ENCODE measurements at places on chromosomes 6 and 20.

GRCh38 chr6:158516098-158516497, 43.8 kb upstream of the TMEM181 start:
- H3K27ac ChIP-seq: no peak overlapping the region
- peaks cover 12% of the 10 kb centered on the region for H3K4me1 ChIP-seq
- no peak overlapping the region for H3K4me3 ChIP-seq
- DNase-seq: no peak
- H3K36me3 ChIP-seq: no peaks in the 10 kb centered on the region

- H3K4me3 ChIP-seq: no peak overlapping the region
- no peaks in the 10 kb centered on the region for H3K4me1 ChIP-seq
- H3K27ac ChIP-seq: no peak overlapping the region
- H3K27me3 ChIP-seq: no peaks in the 10 kb centered on the region
Measured at GRCh38 chr20:51938559-51939258, 136.4 kb upstream of the SALL4 start.

- no peak overlapping the region for H3K27ac ChIP-seq
- H3K4me3 ChIP-seq: no peak overlapping the region
- H3K27me3 ChIP-seq: no peaks in the 10 kb centered on the region
- no peaks in the 10 kb centered on the region for H3K4me1 ChIP-seq
- DNase-seq: no peak
Measured at GRCh38 chr20:7383216-7383615, 557.0 kb downstream of the HAO1 start.

DNA sequence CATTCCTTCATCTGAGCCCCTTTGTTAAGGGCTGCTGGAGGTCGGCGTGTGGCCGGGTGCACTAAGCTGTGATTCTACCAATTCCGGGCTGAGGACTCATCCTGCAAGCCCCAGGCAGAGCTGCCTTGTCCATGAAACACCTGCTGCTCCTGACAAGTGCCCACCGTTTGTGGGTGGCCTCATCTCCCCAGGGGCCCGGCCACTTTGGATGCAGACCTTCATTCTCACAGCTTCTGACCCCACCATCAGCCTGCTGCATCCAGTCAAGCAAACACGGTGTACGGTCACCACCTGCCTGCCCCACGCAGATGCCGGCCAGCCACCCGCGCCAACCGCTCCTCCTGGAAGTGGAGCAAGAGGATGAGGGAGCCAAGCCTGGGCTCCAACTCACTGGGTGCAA, 382.7 kb downstream of the THBS2 start:
- no peak overlapping the region for H3K27ac ChIP-seq
- no peaks in the 10 kb centered on the region for H3K36me3 ChIP-seq
- no peak overlapping the region for H3K4me3 ChIP-seq
- H3K27me3 ChIP-seq: no peaks in the 10 kb centered on the region
- H3K4me1 ChIP-seq: no peaks in the 10 kb centered on the region

GRCh38 chr20:18754030-18754652, 59.4 kb upstream of the SCP2D1 start:
- H3K4me3 ChIP-seq: no peak overlapping the region
- peaks cover 6% of the 10 kb centered on the region for H3K36me3 ChIP-seq

DNA sequence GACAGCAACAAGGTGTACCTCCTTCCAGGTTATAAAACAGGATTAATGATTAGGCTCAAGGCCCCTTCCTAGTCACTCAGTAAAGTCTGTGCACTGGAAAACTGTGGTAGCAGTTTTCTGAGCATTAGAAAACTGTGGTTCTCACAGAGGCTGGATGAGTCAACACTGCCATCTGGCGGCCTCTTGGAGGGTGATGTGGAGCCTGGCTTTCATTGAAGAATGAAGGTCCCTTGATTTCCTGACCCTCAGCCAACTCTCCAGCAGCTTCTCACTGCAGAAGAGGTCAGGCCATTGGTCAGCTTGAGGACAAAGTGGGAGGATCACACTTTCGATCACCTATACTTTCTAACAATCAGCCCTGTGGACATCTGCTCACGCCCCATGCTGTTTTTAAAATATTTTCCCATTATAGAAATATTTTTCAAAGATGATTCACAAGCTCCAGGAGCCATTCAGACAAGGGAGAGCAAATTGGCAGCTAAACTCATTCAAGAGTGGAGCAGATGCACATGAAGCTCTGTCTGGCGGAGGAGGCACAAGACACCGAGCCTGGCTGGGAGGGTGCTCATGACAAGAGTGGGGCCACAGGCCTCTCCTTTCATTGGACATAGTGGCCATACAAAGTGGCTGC, 23.2 kb downstream of the PSMB1 start:
- no peaks in the 10 kb centered on the region for H3K4me1 ChIP-seq
- H3K27me3 ChIP-seq: no peaks in the 10 kb centered on the region
- peak; percentile 34 for DNase-seq
- H3K36me3 ChIP-seq: peaks cover 19% of the 10 kb centered on the region
- no peak overlapping the region for H3K4me3 ChIP-seq

GRCh38 chr6:166957805-166958076, 1.4 kb upstream of the RNASET2 start:
- no peaks in the 10 kb centered on the region for H3K36me3 ChIP-seq
- H3K4me1 ChIP-seq: peaks cover 59% of the 10 kb centered on the region
- peak overlapping the region; percentile 82 for H3K27ac ChIP-seq
- H3K4me3 ChIP-seq: peak overlapping the region; percentile 96
- DNase-seq: no peak

- no peak for DNase-seq
- no peaks in the 10 kb centered on the region for H3K4me1 ChIP-seq
- H3K27me3 ChIP-seq: no peaks in the 10 kb centered on the region
- no peak overlapping the region for H3K27ac ChIP-seq
Measured at GRCh38 chr6:96649926-96650325, 87.0 kb downstream of the FHL5 start.

GRCh38 chr6:33216117-33216649, 7.9 kb downstream of the RING1 start:
- peaks cover 13% of the 10 kb centered on the region for H3K4me1 ChIP-seq
- H3K36me3 ChIP-seq: no peaks in the 10 kb centered on the region
- peaks cover 14% of the 10 kb centered on the region for H3K27me3 ChIP-seq
- no peak for DNase-seq
- H3K4me3 ChIP-seq: no peak overlapping the region

DNA sequence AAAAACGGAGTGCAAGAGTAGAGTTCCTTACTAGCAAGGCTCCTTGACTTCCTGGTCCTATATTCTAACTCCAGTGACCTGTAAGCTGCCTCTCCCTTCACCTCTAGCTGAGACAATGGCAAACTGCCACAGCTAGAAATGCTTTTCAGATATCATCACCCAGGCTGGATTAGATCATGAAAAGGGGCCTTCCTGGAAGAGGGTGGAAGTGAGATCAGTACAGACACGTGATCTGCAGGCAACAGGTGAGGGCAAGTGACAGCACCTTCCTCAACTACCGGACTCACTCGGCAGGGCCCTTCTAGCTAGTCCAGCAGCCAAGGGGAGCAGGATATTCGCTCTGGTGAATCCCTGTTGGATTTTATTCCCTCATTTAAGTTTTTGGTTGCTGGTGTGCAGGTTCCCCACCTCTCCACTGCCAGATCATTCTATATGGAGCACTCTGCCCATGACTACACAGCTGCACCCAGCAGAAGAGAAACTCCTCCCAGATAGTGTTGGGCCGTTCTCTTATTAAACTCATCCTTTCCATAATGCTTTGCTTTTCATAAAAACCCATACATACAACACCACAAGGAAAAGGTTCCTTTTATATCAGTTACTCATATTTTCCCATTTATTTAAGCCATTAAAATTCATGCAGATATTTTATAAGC, 26.4 kb upstream of the FAM83C start:
- H3K27me3 ChIP-seq: no peaks in the 10 kb centered on the region
- H3K4me3 ChIP-seq: no peak overlapping the region
- no peak for DNase-seq
- H3K27ac ChIP-seq: no peak overlapping the region
- H3K4me1 ChIP-seq: no peaks in the 10 kb centered on the region
- no peaks in the 10 kb centered on the region for H3K36me3 ChIP-seq

DNA sequence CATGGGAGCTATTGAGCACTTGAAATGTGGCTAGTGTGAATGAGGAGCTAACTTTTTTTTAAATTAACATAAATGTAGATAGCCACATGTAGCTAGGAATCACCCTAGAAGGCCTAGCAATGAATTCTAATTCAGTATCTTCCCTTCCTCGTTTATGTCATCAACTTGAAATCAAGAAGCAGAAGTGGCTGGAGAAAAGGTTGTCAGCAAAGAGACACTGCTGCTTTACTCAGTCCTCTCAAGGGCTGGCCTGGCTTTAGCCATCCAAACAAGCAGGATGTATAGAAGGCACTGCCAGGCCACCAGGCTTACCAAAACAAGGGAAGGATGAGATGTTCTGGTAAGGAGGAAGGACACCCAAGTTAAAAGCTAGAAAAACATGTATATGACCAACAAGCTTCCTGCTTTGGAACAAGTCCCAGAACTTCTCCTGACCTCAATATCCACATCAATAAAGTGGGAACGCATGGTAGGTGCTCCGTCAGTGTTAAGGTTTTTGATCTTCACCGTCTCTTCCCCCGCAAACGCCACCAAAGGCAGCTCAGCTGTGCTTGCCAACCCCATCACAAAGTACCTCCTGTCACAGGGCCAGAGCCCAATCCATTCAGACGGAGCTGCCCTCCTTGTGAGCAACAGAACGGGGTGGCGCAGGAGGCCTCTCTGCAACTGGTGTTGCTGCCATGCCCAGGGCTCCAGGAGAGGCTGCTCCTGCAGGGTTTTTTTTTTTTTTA, 235.8 kb upstream of the RIN2 start:
- H3K27ac ChIP-seq: no peak overlapping the region
- DNase-seq: no peak
- no peak overlapping the region for H3K4me3 ChIP-seq
- no peaks in the 10 kb centered on the region for H3K4me1 ChIP-seq

GRCh38 chr6:44415873-44416502, 28.5 kb downstream of the CDC5L start:
- no peaks in the 10 kb centered on the region for H3K27me3 ChIP-seq
- H3K4me3 ChIP-seq: no peak overlapping the region

- no peak overlapping the region for H3K4me3 ChIP-seq
- no peaks in the 10 kb centered on the region for H3K36me3 ChIP-seq
- H3K27ac ChIP-seq: no peak overlapping the region
- no peaks in the 10 kb centered on the region for H3K27me3 ChIP-seq
Measured at GRCh38 chr20:31747640-31748039, 8.6 kb downstream of the TPX2 start.

GRCh38 chr20:16311756-16312155, 261.5 kb downstream of the KIF16B start:
- DNase-seq: no peak
- no peaks in the 10 kb centered on the region for H3K27me3 ChIP-seq
- H3K4me3 ChIP-seq: no peak overlapping the region
- no peaks in the 10 kb centered on the region for H3K4me1 ChIP-seq
- no peaks in the 10 kb centered on the region for H3K36me3 ChIP-seq

DNA sequence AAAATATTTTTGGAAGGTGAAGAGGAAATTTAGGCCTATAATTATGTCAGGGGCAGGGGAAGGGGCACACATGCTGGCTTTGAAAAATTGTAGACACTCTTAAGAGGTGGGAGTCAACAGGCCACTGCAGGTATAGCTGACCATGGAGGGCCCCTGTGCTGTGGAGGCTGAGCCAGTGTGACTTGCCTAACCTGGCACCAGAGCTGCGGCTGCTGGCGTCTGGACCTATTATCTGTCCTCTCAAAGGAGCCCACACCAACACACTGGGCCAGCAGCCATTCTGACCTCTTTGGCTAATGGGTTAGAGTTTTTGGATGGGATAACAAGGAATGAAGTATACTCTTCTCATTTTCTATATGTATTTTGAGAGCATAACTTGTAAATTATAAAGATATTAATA, 4.5 kb downstream of the GID8 start:
- no peak overlapping the region for H3K27ac ChIP-seq
- H3K27me3 ChIP-seq: no peaks in the 10 kb centered on the region
- no peak for DNase-seq
- peaks cover 50% of the 10 kb centered on the region for H3K36me3 ChIP-seq
- no peak overlapping the region for H3K4me3 ChIP-seq
- H3K4me1 ChIP-seq: peaks cover 12% of the 10 kb centered on the region
